ENCODE measurements at places on chromosomes 3 and 15.

- no peak for DNase-seq
Observed at GRCh38 chr15:58631319-58631718, 118.2 kb downstream of the ADAM10 start.

DNA sequence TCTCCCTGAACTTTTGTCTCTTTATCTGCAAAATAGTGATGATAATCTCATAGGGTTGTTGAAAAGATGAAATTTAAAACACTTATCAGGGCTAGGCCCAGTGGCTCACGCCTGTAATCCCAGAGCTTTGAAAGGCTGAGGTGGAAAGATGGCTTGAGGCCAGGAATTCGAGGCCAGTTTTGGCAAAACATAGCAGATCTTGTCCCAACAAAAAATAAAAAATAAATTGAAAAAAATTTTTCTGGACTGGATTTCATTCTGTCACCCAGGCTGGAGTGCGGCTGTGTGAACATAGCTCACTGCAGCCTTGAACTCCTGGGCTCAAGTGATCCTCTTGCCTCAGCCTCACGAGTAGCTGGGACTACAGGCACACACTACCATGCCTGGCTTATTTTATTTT lies 29.6 kb downstream of the LMLN start:
- DNase-seq = no peak

DNA sequence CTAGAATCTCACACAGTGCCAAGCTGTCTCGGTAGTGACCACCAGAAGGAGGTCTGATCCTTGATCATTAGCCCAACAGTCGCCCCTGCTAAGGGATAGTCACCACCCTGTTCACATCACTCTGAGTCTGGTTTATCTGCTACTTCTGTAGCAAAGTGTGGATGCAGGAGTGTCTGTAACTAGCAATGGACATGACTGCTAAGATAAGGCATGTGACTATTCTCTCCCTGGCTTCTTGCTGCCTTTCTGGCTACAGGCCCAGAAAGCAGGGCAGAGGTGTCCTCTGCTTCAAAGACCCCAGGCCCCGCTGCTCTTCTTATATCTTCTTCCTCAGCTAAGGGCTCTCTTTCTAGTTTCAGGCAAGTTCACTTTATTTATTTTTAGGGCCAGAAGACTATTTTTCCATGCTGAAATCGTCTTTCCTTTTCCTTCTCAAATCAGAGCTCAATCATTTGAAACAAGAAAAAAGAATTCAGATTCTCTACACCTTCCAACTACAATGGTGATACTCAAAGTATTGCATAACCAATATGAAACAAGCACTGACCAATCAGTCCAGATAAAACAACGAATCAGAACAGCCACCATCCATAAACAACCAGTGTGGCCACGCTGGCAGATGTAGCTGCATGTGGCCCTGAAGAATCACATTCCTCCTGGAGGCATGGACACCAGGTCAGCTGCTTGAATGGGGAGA lies 8.0 kb upstream of the KNG1 start:
- no peak for DNase-seq

DNA sequence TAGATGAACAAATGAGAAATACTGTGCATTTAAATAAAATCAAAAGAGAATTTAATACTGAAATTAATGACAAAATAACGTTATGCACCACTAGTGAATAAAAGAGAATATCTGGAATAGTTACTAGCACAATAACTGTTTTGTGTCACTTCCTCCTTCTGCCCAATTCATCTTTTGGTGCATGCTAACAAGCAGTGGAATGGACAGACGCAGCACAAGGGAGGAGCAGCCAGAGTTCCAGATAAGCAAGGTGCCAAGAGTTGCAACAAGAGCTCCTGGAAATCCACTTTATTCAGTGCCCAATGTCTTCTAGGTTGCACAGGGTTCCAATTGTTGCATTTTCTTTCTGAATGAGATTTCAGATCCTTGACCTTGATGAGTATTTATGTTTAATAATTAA lies 66.5 kb upstream of the PLXND1 start:
- no peak for DNase-seq

- no peak for DNase-seq
Observed at GRCh38 chr3:192881159-192881786, 36.4 kb downstream of the MB21D2 start.

GRCh38 chr3:77606372-77606771 lies 566.5 kb downstream of the ROBO2 start:
- no peak for DNase-seq

DNA sequence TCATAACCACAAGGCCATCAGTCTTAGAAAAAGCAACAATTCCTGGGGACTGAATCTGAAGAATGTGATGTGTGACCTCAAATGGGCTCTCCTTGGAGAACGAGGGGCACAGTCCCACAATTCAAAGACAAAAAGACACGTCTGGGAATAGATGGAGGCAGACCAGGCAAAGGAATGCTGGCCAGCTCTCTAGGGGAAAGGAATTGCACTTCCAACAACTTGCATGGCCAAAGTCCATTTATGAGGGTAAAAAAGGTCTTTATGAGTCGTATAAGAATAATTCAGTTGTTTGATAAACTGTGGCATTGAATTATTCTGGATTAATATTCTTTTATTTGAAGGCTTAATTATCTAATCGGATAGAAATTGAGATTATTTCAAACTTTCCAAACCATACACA lies 180.5 kb upstream of the FEZF2 start:
- no peak for DNase-seq

- no peak for DNase-seq
Observed at GRCh38 chr3:171862993-171863521, 19.9 kb downstream of the TMEM212 start.

GRCh38 chr3:66738625-66739365 lies 238.0 kb upstream of the LRIG1 start:
- no peak for DNase-seq

GRCh38 chr3:54600441-54601204 lies 327.2 kb downstream of the LRTM1 start:
- no peak for DNase-seq

- no peak for DNase-seq
Observed at GRCh38 chr3:155880286-155880685, 9.8 kb downstream of the GMPS start.

- peak; percentile 40 for DNase-seq
Observed at GRCh38 chr15:88274553-88275460, 18.3 kb upstream of the NTRK3 start.

DNA sequence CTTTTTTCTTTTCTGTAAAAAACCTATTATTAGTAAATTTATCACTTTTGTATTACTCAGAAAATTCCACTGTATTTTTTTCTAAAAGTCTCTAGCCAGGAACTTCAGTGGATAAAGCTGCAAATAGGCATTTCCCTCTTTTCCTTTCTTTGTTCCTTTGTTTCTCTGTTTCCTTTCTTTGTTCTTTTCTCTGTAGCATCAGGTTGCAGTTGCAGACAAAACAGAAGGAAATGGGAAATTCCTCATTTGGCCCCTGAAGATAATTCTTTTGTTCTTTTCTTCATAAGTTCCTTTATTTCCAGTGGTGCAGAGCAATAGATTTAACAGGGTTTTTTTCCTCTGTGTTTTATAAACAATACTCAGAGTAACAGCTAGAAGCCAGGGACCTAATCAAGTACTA lies 416.5 kb downstream of the TBL1XR1 start:
- no peak for DNase-seq

DNA sequence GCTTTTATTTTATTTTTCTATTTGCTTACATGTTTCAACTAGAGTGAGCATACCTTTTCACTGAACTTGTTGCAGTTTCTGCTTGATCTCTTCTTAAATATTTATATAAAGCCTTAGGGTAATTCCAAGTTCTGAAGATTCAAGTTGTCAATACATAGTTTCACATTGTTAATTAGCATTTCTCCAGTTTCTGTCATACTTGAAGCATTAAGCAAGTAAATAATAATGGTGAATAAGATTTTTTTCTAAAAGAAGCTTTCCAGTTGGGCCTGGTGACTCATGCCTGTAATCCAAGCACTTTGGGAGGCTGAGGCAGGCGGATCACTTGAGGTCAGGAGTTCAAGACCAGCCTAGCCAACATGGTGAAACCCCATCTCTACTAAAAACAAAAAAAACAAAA lies 53.9 kb downstream of the CALML4 start:
- DNase-seq = no peak

GRCh38 chr3:52134761-52135160 lies 19.5 kb downstream of the POC1A start:
- no peak for DNase-seq

DNA sequence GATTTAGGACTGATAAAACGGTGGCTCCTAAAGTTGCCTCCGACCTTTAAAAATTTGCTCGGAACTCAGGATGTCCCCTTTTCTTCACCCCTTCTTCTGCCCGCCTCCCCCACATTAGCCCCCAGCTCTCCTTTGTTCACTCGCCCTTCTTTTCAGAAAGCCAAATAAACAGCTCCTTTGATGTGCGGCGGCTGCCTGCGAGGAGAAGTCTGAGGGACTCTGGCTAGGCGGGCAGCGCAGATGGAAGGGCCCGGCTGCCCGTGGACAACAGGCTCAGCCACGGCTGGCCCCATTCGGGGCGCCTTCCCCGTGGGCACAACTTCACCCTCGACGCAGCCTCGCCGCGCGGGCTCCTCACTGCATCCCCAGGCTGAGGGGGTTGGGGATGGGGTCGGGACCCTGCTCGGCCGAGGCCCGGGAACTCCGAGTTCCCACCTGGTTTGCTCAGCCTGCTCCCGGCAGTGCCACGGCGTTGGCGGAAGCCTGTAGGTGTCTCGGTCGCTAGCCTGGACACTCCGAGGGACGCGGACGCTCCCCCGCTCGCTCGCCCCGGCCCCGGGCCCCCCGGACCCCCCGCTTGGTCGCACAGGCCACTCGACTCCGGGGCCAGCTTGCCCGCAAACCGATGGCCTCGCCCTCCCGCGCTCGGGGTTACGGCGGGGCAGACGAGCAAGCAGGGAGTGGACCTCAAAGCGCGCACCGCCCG lies 897 bp upstream of the TLE3 start:
- DNase-seq = peak; percentile 44

DNA sequence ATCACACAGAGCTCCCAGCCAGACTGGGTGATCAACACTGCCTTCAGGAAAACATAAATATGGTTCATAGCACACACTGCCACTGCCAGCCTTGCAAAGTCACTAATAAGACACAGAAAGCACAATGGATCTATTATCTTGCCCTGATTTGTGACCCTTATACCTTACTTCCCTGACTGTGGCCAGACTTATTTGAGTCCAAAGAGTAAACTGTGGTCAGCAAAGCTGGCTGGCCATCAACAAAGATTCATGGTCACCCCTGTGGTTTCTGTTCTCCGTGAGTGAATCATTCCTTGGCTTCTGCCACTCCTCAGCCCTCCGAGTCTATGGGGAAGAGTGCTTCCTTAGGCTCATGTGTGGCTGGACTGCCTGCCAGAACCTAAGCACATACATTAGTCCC lies 437.7 kb downstream of the RAP2B start:
- no peak for DNase-seq

DNA sequence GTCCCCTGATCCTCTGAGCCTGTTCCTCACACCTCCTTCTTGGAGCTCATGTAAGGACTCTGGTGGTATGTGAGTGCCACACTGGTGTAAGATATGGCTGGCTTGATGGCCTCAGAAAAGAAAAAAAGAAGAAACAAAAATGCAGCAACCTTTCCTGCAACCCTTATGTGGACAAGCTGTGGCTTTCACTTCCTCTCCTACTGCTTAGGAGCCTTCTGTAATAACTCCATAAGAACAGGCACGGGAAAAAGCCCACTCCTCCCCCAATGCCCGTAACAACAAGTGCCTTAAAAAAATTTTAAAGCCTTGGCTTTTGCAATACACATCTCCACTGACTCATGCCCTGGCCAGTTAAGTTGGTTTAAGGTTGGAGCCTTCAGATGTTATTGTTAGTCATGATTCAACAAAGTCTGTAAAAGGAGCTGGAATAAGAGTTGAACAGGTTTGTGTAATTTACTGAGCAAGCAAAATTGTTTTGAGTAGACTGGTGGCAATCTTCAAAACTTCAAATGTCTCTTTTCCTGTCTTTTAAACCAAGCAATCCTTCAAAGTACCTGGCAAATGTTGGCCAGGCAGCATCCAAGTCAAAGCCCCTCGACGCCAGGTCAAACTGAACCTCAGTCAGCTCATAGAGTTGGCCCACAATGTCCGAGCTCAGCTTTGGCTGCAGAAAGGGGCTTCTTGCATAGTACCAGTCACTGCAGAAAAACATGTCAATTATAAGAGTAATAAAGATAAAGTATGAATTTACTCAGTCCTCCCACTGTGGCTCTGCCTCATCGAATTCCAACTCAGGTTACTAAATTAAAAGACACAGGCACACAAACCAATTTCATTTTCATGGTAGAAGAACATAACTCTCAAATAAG lies 22.9 kb downstream of the FYCO1 start:
- DNase-seq = peak; percentile 97

- no peak for DNase-seq
Observed at GRCh38 chr15:34809186-34809585, 13.8 kb upstream of the ACTC1 start.

DNA sequence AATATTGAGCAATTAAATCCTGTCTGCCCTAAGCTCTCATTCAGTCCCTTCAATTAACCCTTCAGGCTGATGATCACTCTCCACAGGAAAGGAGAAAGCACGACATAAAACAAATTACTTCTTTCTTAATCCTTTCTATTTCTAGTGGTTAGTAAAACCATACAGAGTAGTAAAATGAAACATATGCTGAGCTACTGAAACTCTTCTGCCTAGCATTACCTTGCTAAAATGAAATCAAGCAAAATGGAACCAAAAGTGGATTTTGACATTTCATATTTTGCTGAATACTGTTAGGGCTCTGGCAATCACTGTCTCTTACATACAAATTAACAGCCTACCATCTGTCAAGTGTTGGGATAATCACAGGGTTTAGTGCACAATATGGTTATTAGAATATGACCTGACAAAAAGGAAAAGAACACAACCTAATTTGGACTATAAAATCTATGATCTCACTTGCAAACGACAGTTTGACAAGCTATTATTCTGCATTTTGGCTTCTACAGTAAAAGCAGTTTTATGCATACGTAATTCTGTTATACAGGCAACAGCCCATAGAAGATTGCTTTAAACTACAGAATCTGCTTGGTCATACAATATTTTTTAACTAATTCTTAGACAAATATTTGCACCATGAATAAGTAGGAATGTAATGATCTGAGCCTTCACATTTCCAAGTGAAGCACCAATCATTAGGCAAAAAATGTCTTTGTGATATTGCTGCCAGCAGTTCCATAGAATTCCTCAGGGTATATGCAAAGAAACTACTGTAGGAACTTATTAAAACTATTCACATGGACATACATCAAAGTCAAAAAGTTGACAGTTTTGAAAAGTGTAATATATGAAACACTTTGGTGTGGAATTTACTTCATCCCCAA lies 105.0 kb downstream of the FHIT start:
- no peak for DNase-seq

DNA sequence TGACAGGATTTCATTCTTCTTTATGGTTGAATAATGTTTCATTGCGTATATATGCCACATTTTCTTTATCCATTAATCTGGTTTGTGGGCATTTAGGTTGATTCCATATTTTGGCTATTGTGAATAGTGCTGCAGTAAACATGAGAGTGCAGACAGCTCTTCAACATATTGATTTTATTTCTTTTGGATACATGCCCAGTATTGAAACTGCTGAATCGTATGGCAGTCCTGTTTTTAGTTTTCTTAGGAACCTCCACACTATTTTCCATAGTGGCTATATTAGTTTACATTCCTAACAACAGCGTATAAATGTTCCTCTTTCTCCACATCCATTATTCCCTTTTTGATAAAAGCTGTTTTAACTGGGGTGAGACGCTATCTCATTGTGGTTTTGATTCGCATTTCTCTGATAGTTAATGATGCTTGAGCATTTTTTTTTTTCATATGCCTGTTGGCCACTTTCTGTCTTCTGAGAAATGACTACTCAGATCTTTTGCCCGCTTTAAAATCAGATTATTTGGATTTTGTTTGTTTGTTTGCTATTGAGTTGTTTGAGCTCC lies 21.7 kb downstream of the AQP9 start:
- no peak for DNase-seq
